ENCODE measurements at places on chromosomes 13 and 19.
A peak's percentile ranks its signal among the peaks of the same experiment; 100 is the strongest.

GRCh38 chr19:55353803-55354697 lies 469 bp downstream of the COX6B2 start:
- H3K36me3 ChIP-seq = no peaks in the 10 kb centered on the region
- no peak overlapping the region for H3K27ac ChIP-seq
- H3K27me3 ChIP-seq = no peaks in the 10 kb centered on the region
- H3K4me3 ChIP-seq = peak overlapping the region; percentile 28

GRCh38 chr13:79533781-79534400 lies 52.9 kb downstream of the NDFIP2 start:
- no peaks in the 10 kb centered on the region for H3K36me3 ChIP-seq
- no peak overlapping the region for H3K27ac ChIP-seq
- DNase-seq = no peak
- no peak overlapping the region for H3K4me3 ChIP-seq

DNA sequence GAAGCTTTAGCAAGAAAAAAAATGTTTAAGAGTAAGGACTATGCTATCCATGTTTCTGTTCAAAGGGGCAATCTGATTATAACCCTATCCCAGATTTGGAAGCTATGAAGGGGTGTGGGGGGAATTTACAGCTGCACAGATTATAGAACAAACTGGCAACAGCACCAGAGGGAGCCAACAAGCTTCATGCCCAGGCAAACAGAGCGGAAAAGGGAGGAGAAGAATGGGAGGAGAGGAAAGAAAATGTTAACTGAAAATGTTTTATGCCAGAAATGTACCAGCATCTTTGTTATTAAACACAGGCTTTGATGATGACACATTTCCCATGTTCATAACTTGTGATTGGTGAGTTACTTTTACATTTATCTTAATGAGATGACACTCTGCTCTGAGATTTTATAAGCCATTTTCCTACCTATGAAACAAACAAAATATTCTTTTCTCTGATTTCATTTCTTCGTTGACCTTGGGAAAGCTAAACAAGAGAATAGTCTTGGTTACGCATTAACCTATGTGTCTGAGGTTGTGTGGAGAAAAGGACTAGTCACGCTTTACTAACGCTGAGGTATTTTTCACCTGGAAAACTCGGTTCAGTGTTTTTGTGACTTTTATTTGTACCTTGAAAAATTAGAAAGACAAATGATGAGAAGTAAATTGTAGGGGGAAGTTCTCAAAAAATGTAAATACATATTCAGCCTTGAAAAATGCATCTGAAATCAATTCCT lies 235.8 kb upstream of the MIR17HG start:
- H3K27ac ChIP-seq = no peak overlapping the region
- no peak for DNase-seq
- no peak overlapping the region for H3K4me3 ChIP-seq
- no peaks in the 10 kb centered on the region for H3K4me1 ChIP-seq

GRCh38 chr19:14514215-14514863 lies 3.9 kb downstream of the DNAJB1 start:
- no peaks in the 10 kb centered on the region for H3K27me3 ChIP-seq
- no peak overlapping the region for H3K27ac ChIP-seq
- peaks cover 16% of the 10 kb centered on the region for H3K4me1 ChIP-seq
- no peak for DNase-seq
- H3K36me3 ChIP-seq = no peaks in the 10 kb centered on the region
- no peak overlapping the region for H3K4me3 ChIP-seq

DNA sequence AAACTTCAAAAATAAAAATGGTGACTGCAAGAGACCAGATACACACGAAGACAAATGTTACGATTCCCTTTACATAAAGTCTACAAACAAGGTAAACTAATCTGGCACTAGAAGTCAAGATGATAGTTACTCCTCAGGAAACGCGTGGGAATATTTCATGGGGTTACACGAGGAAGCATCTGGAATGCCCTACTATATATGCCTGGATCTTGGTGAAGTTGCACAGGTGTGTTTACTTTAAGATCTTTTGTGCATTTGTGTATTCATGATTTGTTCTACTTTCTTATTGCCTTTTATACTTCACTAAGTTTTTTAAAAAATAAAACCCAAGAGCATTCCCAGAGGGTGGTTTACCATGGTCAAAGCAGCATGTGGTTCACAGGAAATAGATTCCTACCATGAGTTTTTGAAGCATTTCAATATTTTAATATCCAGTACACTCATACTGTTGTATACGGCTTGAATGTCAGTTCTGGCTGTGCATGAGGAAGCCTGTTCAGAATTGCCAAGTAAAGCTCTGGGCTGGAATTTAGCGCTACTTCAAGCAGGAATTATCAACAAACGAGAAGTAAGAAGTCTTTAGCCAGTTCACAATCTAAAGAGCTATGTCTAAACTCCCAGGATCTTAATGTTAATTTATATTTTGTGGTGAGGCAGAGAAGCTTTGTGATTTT lies 239.8 kb upstream of the KLHL1 start:
- no peak overlapping the region for H3K4me3 ChIP-seq
- no peak overlapping the region for H3K27ac ChIP-seq
- no peaks in the 10 kb centered on the region for H3K4me1 ChIP-seq

Measured in ovary (tissue), 10 donors.